ENCODE measurements at places on chromosomes 1 and 21.

GRCh38 chr1:38062361-38063288 lies 16.0 kb upstream of the POU3F1 start:
- DNase-seq, result no peak

DNA sequence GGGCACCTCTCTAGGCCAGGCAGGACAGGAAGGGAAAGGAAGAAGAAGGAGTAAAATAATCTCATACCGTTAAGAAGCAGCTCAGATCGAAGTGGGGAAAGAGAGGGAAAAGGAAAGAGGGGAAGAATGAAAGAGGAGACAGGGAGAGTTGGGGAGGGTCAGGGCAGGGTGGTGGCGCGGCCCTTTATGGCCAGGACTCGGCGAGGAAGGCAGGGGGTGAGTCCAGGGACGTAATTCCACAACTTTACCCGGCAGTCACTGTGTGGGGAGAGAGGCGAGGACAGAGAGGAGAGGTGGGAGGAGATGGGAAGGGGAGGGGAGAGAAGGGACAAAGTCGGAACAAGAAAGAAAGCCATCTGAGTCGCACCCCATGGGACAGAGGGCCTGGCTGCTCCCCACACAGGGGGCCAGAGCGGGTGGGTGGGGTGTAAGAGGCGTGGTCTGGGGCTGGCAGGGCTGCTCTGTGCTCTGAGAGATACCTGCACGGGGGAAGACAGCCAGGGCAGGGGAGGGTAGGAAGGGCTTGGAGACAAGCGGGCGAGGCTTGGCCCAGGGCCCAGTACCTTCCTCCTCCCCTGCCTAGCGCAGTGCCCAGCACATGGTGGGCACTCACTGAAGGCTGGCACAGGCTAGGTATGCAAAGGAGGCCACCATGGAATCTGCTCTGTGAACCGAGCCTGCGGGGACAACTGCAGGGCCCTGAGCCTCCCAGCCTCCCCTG lies 49.4 kb downstream of the KIF21B start:
- no peak for DNase-seq

GRCh38 chr1:226960256-226960655 lies 20.2 kb downstream of the COQ8A start:
- DNase-seq, result no peak

- peak; percentile 2 for DNase-seq
These were observed 26.7 kb downstream of the NDC1 start for GRCh38 chr1:53811414-53811851.

- DNase-seq, result no peak
These were observed 147.9 kb downstream of the LRRC40 start for GRCh38 chr1:70057500-70057899.

DNA sequence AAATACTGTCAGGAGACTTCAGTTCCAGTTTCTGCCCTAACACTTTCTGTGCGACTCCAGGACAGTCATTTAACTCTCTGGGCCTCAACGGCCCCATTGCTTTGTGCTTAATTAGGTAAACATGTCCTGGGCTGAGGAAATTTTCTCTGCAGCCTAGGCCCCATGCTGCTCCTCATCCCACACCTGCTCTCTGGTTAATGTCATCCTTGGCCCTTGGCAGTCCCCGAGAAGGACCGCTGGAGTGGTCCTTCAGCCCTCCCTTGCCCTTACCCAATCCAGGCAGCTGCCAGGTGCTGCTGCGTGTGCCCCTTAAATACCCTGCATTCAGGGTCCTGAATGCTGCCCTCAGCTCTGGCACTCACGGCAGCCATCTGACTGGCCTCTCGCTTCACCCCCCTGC lies 18.7 kb downstream of the UBL4B start:
- DNase-seq, result no peak

GRCh38 chr1:171279678-171280077 lies 31.4 kb downstream of the FMO1 start:
- DNase-seq, result no peak

DNA sequence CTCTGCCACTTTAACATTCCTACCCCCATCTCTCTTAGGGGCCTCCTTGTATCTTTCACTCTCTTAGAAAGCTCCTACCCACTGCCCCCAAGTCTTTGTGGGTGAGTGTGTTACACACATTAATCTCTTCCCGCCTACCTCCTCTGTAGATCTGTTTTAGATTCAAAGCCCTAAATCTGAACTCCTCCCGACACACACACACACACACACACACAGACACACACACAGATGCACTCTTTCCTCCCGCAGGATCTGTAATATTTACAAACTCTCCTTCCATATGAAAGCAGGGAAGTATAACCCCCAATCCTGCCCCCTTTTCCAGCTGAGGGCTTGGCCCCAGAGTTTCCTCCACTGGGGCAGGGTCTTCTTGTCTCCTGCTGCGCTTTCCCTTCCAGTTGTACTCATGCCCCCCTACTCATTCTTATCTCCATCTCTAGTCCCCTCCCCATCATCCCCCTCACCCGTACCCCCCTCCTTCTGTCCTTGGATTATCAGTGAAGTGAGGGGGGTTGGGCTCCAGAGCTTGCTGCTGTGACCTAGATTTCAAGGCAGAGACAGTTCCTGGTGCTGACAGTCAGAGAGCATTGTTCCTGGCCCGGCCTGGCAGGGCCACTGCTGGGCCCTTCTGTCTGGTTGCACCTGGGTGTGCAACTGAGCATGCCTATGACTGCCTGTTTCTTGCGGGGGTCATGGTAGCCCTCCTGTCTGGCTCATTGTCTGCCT lies 4.3 kb downstream of the PEA15 start:
- DNase-seq, result no peak

DNA sequence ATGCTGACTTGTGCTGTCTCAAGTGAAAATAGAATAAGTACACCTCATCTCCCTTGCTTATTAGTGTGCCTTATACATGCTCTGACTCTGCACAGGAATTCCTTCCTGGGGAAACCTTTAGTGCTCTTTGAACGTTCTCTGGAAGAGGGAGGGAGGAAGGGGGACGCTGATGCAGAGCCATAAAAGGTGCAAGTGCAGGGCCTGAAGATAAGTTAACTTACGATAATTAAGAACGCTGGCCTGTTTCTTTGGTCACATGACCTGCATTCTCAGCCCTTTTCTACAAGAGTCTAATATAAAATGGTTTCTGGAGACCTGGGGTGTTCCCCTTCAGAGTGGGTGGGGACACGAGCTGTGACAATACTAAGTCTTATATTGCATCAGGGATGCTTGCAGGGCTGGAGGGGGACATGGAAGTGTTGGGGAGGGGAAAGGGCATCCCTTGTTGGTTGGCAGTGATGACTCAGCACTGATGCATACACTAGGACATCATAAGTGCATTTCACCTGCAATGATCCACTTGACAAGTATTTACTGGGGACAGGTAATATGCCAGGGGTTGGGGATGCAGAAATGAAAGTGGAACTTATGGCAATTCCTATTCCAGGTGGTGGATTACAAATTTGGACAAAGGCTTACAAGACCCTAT lies 26.3 kb upstream of the KIAA0040 start:
- no peak for DNase-seq

- DNase-seq, result no peak
These were observed 7.2 kb downstream of the PADI2 start for GRCh38 chr1:17112076-17112475.

- DNase-seq, result no peak
These were observed 76.5 kb downstream of the RHOU start for GRCh38 chr1:228811712-228812305.

- no peak for DNase-seq
These were observed 19.5 kb upstream of the ARHGEF10L start for GRCh38 chr1:17520041-17520440.

- DNase-seq, result no peak
These were observed at the start of gene PKP1 for GRCh38 chr1:201282931-201283829. Gene PKP1 (plus strand): TSS chr1:201283506. CDS start chr1:201283703, 197 bp downstream.

GRCh38 chr1:25134801-25135461 lies 97.4 kb downstream of the SYF2 start:
- DNase-seq, result no peak

DNA sequence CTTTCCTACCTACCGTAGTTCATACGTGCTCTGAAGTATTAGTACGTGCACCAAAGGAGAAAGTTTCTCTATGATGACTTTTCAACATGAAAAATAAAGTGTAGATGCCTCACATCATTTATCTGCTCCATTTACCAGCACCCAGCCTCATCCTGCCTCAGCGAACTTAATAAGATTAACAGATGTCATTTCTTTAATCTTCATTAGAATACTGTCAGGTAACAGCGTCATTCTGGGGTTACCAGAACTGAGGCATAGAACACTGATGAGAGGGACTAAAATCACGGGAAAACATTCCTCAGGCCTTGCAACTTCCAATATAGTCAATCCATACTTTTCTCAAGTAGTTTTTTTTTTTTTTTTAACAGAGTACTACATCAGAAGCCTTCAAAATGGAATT lies 43.2 kb upstream of the DISC1 start:
- DNase-seq, result no peak

DNA sequence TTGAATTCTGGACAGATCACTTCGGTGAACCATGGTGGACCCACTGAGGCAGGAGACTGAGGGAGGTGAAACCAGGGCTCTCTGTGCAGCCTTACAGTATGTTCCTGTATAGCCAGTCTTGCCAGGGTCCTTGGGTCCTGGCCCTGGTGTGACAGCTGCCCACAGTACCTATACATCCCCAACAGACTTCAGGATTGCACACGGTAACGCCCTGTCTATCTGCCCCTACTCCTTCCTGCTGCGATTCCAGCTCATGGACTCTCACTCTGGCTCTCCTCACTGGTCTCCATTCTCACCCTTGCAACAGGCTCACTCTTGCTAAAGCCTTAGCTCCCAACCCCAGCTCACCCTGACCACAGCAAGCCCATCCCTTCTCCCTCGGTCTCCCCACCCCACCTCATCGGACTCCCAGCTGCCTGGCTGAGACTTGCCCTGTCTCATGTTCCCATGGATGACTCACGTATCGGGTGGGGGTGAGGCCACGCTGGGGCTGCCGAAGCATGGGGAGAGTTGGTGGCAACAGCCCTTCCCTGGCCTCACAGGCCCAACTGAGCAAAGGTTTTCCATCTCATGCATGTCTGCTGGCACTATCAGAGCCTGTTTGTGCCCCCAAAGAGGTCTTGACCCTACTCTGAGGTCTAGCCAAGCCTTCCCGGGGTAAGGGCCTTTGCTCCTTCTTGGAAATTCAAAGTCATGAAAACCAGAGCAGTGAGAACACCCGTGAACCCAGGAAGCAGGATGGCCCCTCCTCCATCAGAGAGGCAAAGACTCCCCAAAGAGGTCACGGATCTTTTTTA lies 7.1 kb downstream of the PHLDA3 start:
- DNase-seq, result no peak

- DNase-seq, result no peak
These were observed 525.3 kb downstream of the KIF26B start for GRCh38 chr1:245679821-245680780.

DNA sequence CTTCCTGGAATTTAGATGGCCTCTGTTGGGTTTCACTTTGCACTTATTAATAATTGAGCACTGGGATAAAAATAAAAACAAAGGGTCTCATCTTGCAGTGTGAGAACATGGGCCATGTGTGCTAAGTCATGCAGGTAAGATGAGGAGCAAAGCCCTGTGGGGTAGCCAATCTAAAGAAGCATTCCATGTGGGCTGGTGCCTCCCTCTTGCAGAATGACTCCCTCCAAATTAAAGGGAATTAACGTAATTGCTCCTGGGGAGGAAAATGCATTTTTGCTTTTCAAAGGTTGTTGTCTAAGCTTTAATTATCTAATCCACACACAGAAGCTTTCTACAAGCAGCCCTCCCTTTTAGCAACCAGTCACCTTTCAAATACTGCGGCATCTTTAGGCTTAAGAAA lies 69.8 kb downstream of the CDC14A start:
- no peak for DNase-seq

- DNase-seq, result peak; percentile 85
These were observed 34.9 kb downstream of the ECE1 start for GRCh38 chr1:21255284-21255942.

DNA sequence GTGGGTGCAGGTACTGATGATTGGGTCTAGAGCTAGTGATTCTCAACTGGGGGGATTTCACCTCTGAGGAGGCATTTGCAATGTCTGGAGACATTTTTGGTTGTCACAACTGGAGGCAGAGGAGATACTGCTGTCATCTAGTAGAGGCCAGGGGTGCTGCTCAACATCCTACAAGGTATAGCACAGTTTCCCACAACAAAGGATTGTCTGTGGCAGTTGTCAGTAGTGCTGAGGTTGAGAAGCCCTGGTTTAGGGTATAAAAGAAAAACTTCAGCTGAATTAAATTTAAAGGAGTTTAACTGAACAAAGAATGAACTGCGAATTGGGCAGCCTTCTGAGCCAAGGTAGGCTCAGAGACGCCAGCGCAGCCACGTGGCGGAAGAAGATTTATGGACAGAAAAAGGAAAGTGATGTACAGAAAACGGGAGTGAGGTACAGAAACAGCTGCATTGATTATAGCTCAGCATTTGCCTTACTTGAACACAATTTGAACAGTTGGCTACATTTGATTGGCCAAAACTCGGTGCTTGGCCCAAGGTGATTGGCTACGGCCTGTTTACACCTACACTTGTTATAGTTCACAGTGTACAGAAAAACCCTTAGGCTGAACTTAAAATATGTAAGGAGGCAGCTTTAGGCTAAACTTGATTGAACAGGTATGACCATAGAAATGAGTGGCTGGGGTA lies 40.4 kb downstream of the MPZL1 start:
- peak; percentile 3 for DNase-seq

DNA sequence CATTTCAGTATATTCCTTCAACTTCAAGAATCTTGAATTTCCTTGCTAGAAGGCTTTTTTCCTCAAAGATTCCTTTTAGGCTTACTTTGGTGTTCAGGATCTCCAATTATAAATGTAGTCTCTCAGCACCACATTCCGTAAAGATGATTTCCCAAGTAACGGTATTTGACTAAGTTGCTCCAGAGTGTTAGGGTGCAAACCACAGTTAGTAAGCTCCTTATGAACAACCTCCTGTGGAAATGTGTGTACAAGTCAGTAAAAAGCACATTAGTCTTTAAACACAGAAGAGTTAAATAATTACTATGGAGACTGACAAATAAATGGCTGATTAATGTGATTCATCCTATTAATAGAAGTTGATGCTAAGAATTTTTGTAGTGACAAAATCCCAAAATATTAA lies 10.3 kb downstream of the DONSON start:
- DNase-seq, result no peak

GRCh38 chr1:95095833-95096217 lies 21.3 kb upstream of the TLCD4 start:
- no peak for DNase-seq

DNA sequence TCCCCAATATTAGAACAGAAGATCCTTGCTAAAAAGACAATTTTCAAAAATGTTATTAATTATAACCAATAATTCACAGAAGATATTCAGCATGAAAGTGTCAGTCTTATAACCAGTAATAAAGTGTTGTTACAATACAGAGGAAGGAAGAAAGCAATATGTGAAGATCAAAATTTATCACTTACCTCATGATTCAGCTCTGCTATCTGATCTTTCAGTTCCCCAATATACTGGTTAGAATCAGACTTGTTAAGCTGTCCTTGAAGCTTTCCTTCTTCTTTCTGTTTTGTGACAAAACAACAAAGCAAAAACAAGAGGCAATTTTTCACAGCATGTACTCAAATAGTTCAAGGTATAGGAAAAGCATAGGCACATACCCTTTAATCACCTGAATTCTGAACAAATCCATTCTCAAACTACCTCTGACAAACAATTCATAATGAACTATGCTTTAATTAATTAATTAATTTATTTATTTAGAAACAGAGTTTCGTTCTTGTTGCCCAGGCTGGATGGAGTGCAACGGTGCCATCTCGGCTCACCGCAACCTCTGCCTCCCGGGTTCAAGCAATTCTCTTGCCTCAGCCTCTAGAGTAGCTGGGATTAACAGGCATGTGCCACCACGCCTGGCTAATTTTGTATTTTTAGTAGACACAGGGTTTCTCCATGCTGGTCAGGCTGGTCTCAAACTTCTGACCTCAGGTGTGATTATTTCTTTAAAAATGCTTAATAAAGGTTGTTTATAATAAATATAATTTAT lies 76.9 kb upstream of the GFI1 start:
- DNase-seq, result no peak
